Epithelial cell of proximal tubule (primary cell): ENCODE measurements at places on chromosomes 7 and 10. TPM values are rescaled to one million over a fixed set of nuclear protein-coding genes. Genes with fewer than 3 reads are reported as not detected.

DNA sequence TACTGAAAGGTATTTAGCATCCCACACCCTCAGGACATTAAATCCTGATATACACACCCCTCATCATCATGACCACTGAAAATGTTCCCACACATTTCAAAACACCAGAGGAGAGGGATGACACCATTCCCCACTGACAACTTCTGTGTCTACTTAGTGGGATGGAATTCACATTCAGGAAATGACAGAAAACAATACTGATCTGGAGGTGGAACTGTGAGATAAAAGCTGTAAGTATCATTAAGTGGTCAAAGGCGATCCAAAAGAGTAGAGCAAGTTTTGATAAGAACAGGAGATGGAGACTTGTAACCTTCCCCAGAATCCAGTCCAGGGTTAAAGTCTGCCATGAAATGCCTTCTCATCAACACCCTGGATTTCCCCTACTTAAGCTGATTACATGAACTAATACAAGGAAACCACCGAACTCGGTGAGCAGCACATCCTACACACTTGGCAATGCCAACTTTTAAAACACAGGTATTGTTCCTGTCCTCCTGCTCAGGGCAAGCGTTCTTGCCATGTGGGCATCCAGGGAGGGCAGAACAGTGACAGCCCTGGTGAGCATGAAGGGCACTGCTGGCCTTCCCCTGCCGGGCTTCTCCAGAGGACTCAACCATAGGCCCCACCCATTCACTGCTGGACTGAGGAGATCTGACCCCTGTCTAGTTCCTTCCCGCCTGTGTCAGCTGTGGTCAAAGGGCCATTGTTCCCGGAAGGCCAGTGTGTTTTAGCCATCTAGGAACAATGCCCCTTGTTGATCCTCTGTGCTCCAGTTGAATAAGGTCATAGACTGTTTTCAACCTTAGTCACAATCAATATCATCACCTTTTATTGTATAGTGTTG is 85.0 kb downstream of the SGMS1 start:
- DNase-seq = peak; percentile 40

TMEM225B gene
- 0.17 and 0.43 TPM in 2 replicates for total RNA-seq

GRCh38 chr7:23474829-23475575 is 4.7 kb upstream of the IGF2BP3 start:
- DNase-seq = no peak

GRCh38 chr10:93719901-93720300 is 17.5 kb upstream of the FRA10AC1 start:
- DNase-seq = no peak

GRCh38 chr7:138207555-138207971 is 131.3 kb downstream of the AKR1D1 start:
- no peak for DNase-seq

TMEM273 gene
- not detected in 2 replicates for total RNA-seq

GRCh38 chr7:26525398-26526264 is 234.0 kb downstream of the SNX10 start:
- DNase-seq = no peak

GRCh38 chr10:75065076-75065475 is 46.4 kb upstream of the SAMD8 start:
- DNase-seq = no peak

GSTO2 gene
- total RNA-seq = 9.5 TPM in 2 replicates

GRCh38 chr7:33716581-33717477 is 188.5 kb upstream of the BMPER start:
- no peak for DNase-seq

DNA sequence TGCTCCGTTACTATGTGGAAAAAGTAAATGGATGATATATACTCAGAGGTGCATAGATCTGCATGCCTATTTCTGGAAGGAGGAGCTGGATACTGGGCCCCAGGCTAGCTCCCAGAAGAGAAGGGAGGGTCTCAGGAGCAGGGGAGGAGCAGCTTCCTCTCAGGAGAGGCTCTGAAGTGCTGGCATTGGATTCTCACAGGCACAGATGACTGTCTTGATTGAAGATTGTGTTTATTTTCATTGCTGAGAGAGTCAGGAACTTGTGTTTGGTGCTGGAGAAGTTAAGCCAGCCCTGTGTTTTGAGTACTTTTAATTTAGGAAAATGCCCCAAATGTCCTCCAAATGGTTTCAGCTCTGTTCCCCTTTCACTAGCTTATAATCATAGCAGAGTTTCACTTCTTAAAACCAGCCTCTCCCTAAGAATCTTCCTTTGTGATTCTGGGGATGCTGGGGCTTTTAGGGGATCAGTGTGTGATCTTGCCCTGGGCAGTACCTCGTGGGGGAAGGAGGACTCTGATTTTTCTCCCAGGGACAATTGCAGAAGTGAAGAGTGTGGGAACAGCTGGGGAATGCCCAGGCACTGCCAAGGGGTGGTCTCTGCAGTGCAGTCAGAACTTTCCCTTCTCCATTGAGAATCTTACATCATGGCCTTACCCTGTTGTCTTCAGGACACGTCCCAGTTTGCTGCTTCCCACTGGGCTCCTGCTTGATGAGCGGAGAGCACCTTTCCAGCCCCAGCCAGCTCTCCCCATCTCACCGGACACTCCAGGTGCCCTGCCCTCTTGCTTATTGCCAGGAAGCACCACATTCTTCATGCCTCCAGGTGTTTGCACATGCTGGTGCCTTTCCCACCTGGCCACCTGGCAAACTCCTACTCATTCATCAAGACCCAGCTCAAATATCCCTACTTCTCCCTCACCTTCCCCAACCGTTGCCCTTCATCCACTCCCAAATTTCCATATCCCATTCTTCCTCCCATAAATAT is 102.8 kb downstream of the ARHGAP22 start:
- DNase-seq = no peak

DNA sequence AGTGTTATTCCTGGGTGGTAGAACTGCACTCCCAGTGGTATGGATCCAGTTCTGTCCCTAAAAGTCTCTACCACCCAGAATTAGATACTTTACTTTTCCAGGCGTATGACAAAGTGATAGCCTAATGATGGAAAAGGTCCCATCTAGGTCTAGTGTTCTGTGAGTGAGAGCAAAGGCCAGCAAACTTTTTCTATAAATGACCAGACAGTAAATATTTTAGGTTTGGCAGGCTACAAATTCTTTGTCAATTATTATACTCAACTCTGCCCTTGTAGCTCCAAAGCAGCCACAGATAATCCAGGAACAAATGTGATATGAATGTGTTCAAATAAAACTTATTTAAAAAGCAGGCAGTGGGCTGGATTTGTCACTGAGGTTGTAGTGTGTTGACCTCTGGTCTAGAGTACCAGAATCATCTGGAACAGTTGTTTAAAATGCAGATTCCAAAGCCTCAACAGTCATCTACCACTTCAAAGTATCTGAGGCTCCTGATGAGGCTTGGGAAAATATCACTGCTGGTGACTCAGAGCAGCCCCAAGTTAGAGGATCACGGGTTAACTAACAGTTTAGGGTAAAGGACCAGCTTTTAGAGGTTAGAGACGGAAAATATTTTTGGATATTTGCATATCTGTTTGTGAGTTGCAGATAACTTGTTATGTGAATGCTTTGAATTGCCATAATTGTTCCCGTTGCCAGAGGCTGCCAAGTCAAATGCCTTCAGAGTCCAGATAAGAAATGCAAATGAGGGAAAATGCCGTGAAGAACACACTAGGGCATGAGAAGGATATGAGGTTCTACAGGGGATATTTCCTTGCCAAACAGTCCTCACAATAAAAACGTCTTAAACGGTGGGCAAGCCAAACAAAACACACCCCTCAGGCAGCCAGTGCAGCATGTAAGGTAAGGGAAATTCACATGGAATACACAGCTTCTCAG is 19.4 kb downstream of the NRAP start:
- no peak for DNase-seq

DNA sequence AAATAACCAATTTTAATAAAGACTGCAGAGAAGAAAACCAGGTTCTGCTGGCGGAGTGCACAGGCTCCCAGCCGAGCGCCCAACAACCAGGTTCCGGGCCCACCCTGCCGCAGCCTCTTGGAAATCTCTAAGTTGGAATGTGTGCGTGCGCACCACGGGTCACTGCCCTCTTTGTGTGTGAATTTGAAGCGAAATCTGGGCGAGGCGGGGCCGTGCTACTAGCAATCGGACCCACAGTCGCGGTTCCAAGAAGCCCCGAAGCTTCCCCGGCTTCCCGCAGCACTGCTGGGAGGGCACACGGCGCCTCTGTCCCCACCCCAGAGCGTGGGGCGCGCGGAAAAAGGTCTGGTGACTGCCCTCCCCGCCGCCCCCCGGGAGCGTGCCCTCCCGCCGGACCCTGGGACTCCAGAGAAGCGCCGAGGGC is 666 bp upstream of the MAP3K8 start:
- DNase-seq = no peak

GRCh38 chr10:14674376-14675050 is 100.2 kb downstream of the FAM107B start:
- DNase-seq = no peak

GRCh38 chr10:110600487-110601101 is 33.1 kb downstream of the SMC3 start:
- peak; percentile 19 for DNase-seq

SLC39A12 gene
- total RNA-seq = not detected in 2 replicates

- no peak for DNase-seq
These were observed 23.9 kb downstream of the NRF1 start for GRCh38 chr7:129635300-129636029.

- DNase-seq = no peak
These were observed 19.7 kb downstream of the TMEM243 start for GRCh38 chr7:87199700-87200450.

NXPH1 gene
- total RNA-seq = not detected in 2 replicates
